ENCODE measurements at places on chromosomes 13 and 19. TPM values are rescaled to one million over a fixed set of nuclear protein-coding genes. Genes with fewer than 3 reads are reported as not detected.

Gene DUS3L
- total RNA-seq, result 26.6 TPM

Gene ZNF524
- 18.0 TPM for total RNA-seq

Gene TRIM13
- 16.6 TPM for total RNA-seq

Gene NUP58
- 17.6 TPM for total RNA-seq

Gene CD177
- total RNA-seq, result 0.07 TPM

Gene LILRB2
- 0.05 TPM for total RNA-seq

Gene JSRP1
- total RNA-seq, result 0.77 TPM

Gene ZNF749
- 14.1 TPM for total RNA-seq

Gene NOVA2
- 0.33 TPM for total RNA-seq

Gene SMAD9
- 0.06 TPM for total RNA-seq

Gene CEACAM20
- not detected for total RNA-seq

Gene FAM124A
- total RNA-seq, result 2.0 TPM

Gene ARHGEF7
- 20.2 TPM for total RNA-seq

Gene APLP1
- total RNA-seq, result 93.9 TPM

Gene EXOC3L2
- total RNA-seq, result 1.8 TPM

Gene UBL5
- 422 TPM for total RNA-seq

Gene IGFL3
- 0.40 TPM for total RNA-seq

Gene IFNL1
- not detected for total RNA-seq

Gene CEACAM18
- total RNA-seq, result not detected

Gene SLC8A2
- 0.25 TPM for total RNA-seq

Gene ZNF546
- 2.4 TPM for total RNA-seq

Gene THAP8
- 8.1 TPM for total RNA-seq

Gene TEX26
- not detected for total RNA-seq

Gene GPR12
- not detected for total RNA-seq

Gene RHPN2
- 56.1 TPM for total RNA-seq

Gene POU2F2
- total RNA-seq, result 0.45 TPM

Gene VSTM2B
- total RNA-seq, result not detected

Gene ZNF540
- not detected for total RNA-seq

Gene DIAPH3
- total RNA-seq, result 8.1 TPM

Gene NBEA
- total RNA-seq, result 1.9 TPM

Gene ZNF835
- not detected for total RNA-seq
